NCI-H1092 treated with DMSO at 0.1 percent for 48 hours (cell line): ENCODE measurements at places on chromosomes 16 and 17.

DNA sequence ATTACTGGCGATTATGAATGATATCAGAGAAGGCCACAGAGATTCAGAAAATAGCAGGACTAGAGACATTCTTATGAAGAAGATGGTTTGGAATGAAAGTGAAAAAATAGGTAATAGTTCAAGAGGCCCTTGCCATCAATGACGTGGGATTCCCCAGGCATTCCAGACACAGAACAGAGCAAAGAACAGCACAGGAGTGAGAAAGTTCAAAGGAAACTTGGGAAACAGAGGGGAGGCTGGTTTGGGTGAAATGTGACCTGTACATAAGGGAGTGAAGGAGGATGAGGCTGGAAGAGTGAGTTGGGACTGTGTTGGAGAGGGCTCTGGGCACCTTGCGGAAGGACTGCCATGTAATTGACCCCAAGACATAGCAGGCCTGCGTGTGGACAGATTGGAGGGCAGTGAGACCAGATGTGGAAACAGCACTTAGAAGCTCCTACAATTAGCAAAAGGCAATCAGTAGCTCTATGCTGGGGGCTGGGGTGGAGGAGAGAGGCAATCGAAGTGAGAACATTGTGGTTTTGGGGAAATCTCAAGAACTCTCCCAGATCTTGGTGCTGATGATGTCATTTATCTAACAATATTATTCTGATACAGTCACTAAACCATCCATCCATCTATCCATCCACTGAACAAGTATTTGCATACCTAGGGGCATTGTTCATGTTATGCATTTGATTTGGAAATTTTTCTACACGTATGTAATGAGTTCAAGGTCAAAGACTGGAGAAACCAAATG is 365.3 kb upstream of the ZFHX3 start:
- DNase-seq, result no peak

DNA sequence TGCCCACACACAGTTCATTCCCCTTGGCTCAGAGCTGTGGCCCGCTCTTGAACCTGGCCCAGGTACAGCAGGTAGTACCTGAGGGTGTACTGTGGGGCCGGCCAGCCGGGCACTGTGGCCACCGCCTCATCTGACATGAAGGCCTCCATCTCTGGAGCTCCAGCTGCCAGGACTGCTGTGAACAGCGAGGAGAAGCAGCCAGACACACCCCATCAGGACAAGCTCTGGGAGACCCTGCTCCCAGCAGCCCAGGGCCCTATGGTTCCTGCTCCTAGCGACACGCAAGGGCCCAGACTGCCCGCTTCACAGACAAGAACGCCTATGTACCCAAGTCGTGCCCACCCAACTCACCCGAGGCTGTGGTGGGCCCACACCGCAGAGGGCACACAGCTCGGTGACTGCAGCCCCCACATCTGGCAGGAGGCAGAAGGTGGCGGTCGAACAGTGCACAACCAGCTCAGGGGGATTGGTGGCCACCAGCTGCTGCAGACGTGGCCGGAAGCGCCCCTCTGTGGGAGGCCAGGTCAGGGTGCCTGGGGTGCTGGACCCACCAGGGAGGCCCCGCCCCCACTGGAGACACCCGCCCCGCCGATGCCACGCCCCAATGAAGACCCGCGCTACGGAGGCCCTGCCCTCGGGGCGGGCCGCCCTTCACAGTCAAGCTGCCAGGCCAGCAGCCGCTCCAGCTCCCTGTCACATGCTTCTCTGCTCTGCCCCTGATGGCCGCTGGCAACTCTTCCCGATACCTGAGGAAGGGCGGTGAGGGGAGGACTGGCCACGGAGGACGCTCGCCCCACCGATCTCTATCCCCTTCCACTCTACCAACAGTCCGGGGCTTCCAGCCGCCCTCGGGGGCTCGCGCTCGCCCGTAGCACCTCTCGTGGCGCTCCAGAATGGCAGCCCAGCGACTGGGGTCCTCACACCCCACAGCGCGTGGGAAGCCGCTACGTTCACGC is 1.1 kb upstream of the STUB1 start:
- peak; percentile 77 for DNase-seq

DNA sequence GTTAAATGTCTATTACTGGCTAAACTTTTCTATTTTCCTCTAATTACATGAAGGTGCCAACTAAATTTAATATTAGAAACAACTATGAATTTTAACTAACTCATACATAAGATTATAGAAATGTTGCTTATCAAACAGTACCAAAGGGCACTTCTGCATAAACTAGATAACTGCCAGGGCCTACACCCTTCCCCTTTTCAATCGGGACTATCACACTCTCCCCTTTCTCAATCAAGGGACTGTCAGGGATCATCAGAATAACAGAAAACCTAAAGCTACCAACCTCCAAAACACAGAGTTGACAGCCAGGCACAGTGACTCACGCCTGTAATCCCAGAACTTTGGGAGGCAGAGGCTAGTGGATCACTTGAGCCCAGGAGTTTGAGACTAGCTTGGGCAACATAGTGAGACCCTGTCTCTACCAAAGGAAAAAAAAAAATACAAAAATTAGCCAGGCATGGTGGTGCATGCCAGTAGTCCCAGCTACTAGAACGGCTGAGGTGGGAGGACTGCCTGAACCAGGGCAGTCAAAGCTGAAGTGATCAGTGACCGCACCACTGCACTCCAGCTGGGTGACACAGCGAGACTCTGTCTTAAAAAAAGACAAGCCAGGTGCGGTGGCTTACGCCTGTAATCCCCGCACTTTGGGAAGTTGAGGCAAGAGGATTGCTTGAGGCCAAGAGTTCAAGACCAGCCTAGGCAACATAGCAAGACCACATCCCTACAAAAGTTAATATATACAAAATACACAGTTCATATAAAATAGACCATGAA is 3.2 kb upstream of the PHLPP2 start:
- no peak for DNase-seq

- no peak for DNase-seq
These were observed 480 bp downstream of the TXNL4B start for GRCh38 chr16:72092832-72093447.

DNA sequence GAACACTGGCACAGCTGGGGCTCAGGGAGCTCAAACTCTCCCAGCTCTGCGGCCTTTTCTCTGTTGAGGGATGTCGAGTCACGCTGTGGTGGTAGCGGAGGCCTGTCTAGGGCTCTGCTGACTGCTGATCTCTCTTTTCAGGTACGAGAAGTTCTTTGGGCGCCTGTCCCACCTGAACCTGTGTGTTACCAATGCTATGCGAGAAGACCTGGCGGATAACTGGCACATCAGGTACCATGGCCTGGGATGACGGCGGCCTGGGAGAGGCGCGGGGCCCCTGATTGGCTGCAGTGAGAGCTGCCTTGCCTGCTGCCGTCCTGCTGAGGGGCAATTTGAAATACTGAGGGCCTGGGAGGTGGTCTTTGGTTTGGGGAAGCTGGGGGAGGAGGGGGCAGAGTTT is 5.7 kb downstream of the ALG1 start:
- DNase-seq, result no peak
